Esophagus squamous epithelium (tissue), 5 donors: ENCODE measurements at places on chromosomes 7 and 10. TPM values are rescaled to one million over a fixed set of nuclear protein-coding genes. Genes with fewer than 3 reads are reported as not detected.

DNA sequence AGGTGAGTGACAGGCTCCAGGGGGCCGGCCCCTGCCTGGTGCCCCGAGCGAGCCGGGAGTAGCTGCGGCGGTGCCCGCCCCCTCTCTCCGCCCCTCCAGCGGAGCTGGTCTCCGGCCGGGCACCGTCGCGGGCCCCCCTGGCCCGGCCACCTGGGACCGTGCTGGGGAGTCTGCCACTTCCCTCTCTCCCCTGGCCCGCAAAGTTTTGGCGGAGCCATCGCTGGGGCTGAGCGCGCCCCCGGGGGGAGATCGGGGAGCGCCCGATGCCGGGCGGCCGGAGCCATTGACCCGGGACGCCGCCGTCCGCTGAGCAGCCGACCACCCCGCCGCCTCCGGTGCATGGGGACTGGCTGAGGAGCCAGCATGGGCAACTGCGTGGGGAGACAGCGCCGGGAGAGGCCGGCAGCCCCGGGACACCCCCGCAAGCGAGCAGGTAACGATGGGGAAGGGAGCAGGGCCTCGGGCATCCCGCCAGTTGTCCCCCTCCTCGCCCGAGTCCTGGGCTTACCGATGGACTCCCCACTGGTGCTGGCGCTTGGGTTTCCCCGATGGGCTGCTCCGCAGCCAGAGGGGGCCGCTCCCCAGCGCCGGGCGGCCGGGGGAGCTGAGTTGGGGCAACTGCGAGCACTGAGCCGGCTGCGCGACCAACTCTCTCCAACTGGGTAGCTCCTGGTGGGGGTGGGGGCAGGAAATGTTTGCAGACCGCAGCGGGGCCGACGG, at the start of gene UBTD1:
TSS of gene UBTD1 (plus strand) at position 84 of the 720 bp plus-strand sequence. CDS start at position 364, 280 bp downstream.
- DNase-seq = no peak

DNA sequence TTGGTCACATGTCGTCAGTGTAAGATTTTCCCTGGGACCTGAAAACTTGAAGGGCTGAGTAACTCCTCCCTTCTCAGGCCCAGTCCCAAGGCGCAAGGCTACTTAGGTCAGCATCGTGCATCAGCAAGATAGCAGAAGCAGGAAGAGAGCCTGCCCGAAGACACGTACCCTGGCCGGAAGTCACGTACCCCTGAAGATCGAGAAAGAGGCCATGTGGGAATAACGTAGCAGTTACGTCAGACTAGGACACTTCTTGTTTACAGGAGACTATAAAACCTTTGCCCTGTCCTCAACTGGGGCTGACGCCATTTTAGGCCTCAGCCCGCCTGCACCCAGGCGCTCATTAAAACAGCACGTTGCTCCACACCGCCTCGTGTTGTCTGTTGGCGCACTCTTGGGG, 114.3 kb upstream of the GALNT17 start:
- no peak for DNase-seq

DNA sequence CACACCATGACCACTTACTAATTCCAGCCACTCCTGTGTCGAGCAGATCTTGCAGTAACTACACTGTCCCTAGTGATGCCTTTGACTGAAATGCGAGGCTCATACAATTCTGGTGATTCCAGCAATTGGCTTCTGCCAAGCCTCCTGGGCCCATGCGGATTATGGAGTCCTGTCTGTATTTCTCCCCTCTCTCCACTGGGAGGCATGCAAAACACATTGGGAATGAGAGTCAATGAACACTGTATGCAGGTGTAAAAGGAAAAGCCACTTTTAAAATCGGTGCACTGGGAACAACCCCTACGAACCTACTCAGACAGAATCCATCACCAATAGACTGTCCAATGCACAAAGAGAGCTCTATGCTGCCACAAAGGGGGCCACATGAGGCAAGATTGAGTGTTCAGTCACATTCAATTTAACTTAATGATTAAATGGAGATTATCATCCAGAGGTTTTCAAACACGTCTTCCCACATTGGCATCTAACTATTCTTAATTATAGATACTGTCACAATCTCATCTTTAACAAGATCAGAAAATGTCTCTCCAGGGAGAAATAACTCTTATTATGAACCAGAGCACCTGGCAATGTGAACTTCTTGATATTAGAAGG, 550.6 kb downstream of the GLRX3 start:
- DNase-seq = no peak

GRCh38 chr7:81066797-81067196, 147.9 kb upstream of the SEMA3C start:
- DNase-seq = no peak

DNA sequence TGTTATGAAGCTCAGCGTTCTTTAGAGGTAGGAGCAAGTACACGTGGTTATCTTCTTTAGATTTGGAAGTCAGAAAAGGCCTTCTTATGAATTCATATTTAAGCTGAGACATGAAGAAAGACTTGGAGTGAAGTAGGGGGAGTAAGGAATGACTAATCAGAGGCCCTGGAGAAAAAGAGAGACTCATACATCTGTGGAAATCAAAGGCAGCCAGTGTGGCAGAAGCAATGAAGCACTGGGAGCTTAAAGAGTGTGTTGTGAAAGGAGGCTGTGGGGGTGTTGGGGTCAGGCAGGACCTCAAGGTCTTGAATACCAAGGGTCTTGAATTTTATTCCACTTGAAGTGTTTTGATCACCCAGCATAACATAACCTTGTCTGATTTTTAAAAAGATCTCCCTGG, 35.7 kb upstream of the FGL2 start:
- DNase-seq = no peak

DNA sequence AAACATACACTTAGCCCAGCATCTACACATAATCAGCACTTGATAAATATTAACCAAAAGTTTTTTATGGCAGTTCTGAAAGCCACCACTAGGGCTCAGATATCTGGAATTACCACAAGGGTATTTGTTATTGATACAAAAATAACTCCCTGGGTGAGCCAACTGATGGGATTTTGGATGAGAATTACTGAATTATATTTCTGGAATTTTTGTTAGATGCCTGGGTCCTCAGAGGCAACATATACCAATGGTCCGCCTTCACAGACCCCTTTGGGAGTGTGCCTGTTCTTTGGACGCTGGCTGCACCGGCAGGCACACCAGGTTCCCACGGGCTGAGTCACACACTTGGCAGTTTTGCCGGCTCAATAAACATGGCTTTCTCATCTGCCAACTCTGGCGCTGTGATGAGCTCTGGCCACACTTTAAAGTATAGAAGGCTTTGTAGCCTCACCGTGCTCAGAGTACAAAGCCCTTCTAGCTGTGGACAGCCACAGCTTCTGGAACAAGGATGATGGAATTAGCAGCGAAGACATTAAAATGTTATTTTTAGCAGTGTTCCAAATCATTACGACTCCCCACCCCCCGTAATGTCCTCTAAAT, 24.5 kb upstream of the EEPD1 start:
- no peak for DNase-seq

- DNase-seq = no peak
Observed at GRCh38 chr10:86179961-86180360, 186.6 kb downstream of the GRID1 start.

GRCh38 chr7:150969475-150969874, 8.6 kb downstream of the KCNH2 start:
- DNase-seq = no peak

Gene PLCE1
- total RNA-seq = 3.6 TPM
